Lung (tissue), 17 donors: ENCODE measurements at places on chromosomes 2 and 18.

DNA sequence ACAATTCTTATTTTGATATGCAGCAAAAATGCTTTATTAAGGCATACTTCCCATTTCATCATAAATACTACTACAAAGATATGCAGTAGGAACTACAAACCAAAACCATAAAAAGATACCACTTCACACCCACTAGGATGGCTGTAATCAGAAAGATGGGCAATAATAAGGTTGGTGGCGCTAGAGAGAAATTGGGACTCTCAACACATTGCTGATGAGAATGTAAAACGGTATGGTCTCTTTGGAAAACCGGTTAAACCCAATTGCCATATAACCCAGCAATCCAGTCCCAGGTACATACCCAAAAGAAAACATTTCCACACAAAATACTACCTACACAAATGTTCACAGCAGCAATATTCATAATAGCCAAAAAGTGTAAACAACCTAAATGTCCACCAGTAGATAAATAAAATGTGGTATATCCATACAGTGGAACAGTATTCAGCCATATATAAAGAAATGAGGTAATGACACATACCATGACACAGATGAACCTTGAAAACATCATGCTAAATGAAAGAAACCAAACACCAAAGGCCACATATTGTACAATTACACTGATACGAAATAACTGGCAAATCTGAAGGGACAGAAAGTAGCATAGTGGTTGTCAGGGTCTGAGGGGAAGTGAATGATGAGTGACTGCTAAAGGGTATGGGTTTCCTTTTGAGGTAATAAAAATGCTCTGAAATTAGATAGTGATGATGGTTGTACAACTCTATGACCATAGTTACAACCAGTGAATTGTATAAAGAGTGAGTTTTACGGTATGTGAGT, 12.7 kb downstream of the SP3 start:
- peaks cover 9% of the 10 kb centered on the region for H3K4me1 ChIP-seq
- no peak for DNase-seq
- no peaks in the 10 kb centered on the region for H3K27me3 ChIP-seq
- no peak overlapping the region for H3K27ac ChIP-seq
- no peak overlapping the region for H3K4me3 ChIP-seq
- peaks cover 30% of the 10 kb centered on the region for H3K36me3 ChIP-seq

GRCh38 chr2:132752421-132753206, 82.6 kb upstream of the LYPD1 start:
- no peaks in the 10 kb centered on the region for H3K4me1 ChIP-seq
- H3K27me3 ChIP-seq, result no peaks in the 10 kb centered on the region
- no peak overlapping the region for H3K4me3 ChIP-seq
- no peaks in the 10 kb centered on the region for H3K36me3 ChIP-seq

GRCh38 chr18:50410008-50410407, 35.2 kb downstream of the SKA1 start:
- H3K4me1 ChIP-seq, result no peaks in the 10 kb centered on the region
- H3K36me3 ChIP-seq, result no peaks in the 10 kb centered on the region
- H3K27me3 ChIP-seq, result peaks cover 8% of the 10 kb centered on the region
- no peak for DNase-seq
- H3K4me3 ChIP-seq, result no peak overlapping the region

- no peaks in the 10 kb centered on the region for H3K27me3 ChIP-seq
- no peaks in the 10 kb centered on the region for H3K4me1 ChIP-seq
- no peak overlapping the region for H3K4me3 ChIP-seq
- DNase-seq, result no peak
- H3K27ac ChIP-seq, result no peak overlapping the region
Observed at GRCh38 chr2:116810645-116811044, 1003.8 kb upstream of the DDX18 start.

DNA sequence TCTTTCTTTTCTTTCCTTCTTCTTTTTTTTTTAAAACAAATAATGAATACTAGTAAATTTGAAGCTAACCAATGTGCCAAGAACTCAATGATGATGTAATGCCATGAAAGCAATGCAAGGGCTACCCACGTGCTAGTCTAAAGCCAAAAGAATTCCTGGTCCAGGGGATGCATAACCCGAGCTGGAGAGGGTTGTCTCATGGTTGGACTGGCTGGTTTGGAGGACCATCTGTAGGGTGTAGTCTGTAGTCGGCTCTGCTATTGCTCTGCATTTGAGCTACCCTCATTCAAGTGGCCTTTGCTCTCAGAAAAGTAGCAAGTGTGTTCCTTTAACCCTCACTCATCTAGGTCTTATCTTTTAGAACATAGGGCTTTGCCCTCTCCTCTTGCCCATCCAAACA, 469.6 kb upstream of the CELF4 start:
- no peak overlapping the region for H3K27ac ChIP-seq
- no peak for DNase-seq

DNA sequence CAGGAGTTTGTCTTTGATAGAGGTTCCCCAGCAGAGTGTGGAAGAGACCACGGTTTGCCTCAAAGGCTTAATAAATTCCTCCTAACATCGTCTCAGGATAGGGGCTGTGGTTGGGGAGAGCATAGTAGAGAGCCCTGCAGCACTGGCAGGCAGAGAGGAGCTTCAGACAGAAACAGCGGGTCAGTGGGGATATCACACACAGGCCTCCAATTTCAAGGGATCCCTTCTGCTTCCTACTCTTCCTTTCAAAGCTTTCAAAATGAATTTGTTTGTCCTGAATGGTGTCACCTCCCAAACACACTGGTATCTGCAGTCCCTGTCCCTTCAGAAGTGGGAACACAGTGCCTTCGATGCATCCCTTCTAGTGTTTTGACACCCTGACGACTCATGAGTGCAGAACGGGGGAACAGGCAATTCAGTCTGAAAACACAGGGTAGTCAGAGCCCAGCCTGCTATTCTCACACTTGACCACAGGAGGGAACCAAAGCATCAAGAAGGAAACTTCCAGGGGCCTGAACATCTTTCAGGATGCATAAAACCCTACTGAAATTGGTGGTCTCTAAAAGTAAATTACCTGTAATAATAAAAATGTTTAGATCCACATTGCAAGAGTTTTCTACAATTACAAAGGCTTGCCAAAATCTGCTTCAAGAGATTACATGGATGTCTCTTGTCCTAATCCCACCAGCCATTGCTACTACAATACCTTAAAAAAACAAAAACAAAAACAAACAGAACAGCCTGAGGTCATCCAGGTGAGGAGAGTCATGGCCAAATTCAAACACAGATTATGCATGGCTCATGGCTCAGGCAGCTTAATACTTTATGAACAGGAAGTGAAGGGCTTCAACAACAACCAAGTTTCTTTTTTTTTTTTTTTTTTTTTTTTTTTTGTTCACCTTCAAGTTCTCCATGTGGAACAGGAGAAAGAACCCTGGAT, 49.8 kb downstream of the SLC14A2 start:
- H3K4me1 ChIP-seq, result peaks cover 8% of the 10 kb centered on the region
- peak; percentile 82 for DNase-seq
- H3K36me3 ChIP-seq, result no peaks in the 10 kb centered on the region
- H3K4me3 ChIP-seq, result no peak overlapping the region

- peak overlapping the region; percentile 98 for H3K27ac ChIP-seq
- no peaks in the 10 kb centered on the region for H3K4me1 ChIP-seq
- peak; percentile 61 for DNase-seq
- peak overlapping the region; percentile 83 for H3K4me3 ChIP-seq
Observed at GRCh38 chr2:207530160-207531031, 634 bp downstream of the CREB1 start.

GRCh38 chr2:11692966-11693521, 23.0 kb upstream of the NTSR2 start:
- H3K27ac ChIP-seq, result no peak overlapping the region
- no peak overlapping the region for H3K4me3 ChIP-seq
- DNase-seq, result peak; percentile 77
- no peaks in the 10 kb centered on the region for H3K36me3 ChIP-seq
- no peaks in the 10 kb centered on the region for H3K27me3 ChIP-seq

GRCh38 chr2:27721335-27721734, 50.2 kb upstream of the MRPL33 start:
- no peaks in the 10 kb centered on the region for H3K27me3 ChIP-seq
- H3K27ac ChIP-seq, result peak overlapping the region; percentile 55
- no peak for DNase-seq
- H3K36me3 ChIP-seq, result no peaks in the 10 kb centered on the region

DNA sequence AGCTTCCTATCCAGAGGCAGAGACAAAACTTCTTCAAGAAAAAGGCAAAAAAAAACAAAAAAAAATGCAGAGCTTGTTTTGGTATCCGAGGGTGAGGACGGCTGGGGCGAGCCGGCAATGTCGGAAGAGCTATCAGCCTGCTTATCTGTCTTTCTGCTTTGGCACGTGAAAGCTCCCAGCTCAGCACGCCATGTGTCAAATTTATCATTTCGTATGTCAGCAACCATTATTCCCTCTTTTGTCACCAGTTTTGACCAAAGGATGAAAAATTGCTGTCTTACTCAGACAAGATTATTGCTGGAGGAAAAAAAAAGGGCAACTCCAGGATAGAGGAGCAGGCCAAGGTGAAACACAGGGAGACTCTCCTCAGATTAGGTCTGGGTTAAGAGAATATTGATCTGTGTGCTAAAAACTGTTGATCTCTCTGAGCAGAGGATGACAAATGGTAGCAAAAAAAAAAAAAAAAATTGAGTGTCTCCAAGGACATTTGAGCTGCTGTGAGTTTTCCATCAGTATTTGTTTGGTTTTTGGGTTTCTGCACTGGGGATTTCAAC, 532.0 kb upstream of the POU3F3 start:
- H3K27me3 ChIP-seq, result peaks cover 2% of the 10 kb centered on the region
- DNase-seq, result no peak
- H3K36me3 ChIP-seq, result no peaks in the 10 kb centered on the region
- H3K4me1 ChIP-seq, result peaks cover 8% of the 10 kb centered on the region
- no peak overlapping the region for H3K27ac ChIP-seq
- no peak overlapping the region for H3K4me3 ChIP-seq
